ENCODE measurements at places on chromosomes 4 and X.

GRCh38 chr4:15774020-15774420 is 4.1 kb upstream of the CD38 start:
- DNase-seq: no peak

DNA sequence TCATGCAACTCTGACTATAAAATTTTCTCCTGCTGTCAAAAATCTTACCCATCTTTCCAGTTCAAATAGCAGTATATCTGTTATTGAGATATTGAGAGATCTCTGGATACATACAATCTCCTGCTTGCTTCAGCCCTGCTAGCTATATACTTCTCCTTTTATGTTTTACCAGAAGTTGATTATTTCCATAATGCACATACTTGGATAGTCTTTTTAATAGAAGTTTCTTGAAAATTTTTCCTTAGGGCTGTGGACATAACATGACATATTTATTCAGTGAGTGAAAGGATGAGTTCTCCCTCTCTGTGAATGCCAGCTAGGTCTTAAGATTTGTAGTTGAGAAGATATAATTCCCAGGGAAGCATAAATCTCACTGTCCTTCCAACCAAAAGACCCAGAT is 234.1 kb upstream of the NR3C2 start:
- DNase-seq: no peak

GRCh38 chr4:149719806-149720205 is 95.8 kb downstream of the IQCM start:
- DNase-seq: no peak

DNA sequence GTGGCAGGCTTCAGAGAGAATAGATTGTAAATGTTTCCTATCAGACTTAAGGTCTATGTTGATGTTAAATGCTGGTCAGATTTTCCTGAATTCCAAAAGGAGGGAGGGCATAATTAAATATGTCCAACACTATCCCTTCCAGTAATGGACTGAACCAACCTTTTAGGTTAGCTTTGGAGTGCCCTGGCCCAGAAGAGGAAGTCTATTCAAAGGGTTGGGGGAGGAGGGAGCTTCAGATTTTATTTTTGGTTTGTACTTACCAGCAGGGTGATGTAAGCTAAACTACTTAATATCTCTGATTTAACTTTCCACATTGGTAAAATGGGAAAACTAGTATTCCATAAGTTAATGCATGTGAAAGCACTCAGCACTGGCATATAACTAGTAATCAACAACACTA is 91.1 kb downstream of the RBM46 start:
- DNase-seq: no peak

DNA sequence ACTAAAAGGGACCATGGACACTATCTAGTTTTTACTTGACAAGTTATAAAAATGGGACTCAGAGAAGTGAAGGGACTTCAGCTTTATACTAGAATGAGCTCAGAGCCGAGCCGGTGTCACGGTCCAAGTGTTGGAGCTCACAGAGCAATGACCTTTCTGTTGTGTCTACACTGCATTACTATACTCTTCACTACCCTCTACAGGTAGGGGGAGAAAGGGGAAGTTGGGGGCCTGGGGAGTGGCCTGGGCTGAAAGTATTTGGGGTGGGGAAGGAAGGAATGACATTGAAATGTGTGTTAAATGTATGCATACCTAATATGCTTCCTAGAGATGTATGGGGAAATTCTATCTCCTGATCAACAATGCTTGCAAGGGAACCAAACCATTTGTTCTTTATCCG is 48.8 kb upstream of the HHIP start:
- DNase-seq: no peak

DNA sequence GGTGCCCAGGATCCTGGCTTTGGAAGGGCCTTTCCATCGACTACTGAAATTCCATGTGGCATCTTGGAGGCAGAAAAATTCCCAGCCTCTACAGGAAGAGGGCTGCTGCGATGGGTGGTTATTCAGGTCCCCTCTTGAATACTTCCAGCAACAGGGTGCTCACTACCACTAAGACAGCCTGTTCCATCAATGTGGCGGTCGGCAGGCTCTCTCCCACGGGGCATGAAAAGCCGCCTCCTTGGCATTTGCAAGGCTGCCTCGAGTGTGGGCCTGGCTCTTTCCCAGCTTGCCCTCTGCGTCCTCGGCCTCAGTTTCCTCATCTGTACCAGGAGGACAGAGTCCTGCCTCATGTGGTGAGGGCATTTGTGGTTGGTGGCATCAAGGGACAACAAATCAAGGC is 62.4 kb downstream of the ADRA2C start:
- DNase-seq: no peak

GRCh38 chr4:113445286-113445685 is 316.3 kb downstream of the CAMK2D start:
- no peak for DNase-seq

GRCh38 chrX:78946178-78946931 is 1.2 kb downstream of the P2RY10 start:
- no peak for DNase-seq

DNA sequence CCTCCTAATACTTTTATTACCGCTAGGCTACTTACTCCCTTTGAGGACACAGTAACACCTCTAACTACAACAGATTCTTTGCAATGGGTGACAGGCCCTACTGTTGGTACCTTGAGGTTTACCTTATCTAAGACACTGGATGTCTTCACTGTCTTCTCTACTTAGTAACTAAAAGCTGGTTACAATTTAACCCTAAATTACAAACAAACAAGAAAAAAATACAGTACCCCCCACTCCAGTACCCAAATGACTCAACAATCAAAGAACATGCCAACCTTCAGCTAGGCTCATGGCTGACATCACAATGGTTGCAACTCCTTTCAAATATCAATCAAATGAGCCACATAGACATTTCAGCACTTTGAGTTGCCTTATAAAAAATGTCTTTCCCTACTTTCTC is 198.0 kb downstream of the GUCY2F start:
- no peak for DNase-seq

GRCh38 chrX:151921866-151922265 is 9.2 kb downstream of the MAGEA4 start:
- DNase-seq: no peak

DNA sequence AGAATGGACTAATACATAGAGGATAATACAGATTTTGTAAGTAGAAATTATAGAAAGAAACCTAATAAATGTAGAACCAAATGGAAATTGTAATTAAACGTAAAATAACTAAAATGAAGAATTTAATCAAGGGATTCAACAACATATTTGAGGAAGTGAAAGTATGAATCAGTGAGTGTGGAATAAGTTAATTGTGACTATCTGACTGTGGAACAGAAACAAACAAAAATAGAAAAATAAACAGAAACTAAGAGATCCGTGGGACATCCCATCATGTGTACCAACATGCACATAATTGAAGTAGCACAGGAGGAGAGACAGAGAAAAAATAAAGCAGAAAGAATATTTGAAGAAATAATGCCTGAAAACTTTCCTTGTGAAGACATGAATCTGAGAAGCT is 208.6 kb upstream of the TACR3 start:
- DNase-seq: no peak

DNA sequence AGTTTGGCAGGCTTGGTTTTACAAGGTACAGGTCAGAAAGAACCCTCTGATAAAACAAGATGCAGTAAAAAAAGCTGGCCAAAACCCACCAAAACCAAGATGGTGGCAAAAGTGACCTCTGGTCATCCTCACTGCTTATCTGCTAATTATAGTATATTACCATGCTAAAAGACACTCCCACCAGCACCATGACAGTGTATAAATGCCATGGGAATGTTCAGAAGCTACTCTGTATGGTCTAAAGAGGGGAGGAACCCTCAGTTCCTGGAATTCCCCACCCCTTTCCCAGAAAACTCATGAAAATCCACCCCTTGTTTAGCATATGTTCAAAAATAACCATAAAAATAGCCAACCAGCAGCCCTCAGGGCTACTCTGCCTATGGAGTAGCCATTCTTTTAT is 38.1 kb upstream of the CXCL13 start:
- no peak for DNase-seq

GRCh38 chrX:125137521-125137920 is 182.2 kb upstream of the TEX13C start:
- no peak for DNase-seq

- no peak for DNase-seq
Measured at GRCh38 chr4:54516556-54517215, 141.1 kb upstream of the KIT start.

DNA sequence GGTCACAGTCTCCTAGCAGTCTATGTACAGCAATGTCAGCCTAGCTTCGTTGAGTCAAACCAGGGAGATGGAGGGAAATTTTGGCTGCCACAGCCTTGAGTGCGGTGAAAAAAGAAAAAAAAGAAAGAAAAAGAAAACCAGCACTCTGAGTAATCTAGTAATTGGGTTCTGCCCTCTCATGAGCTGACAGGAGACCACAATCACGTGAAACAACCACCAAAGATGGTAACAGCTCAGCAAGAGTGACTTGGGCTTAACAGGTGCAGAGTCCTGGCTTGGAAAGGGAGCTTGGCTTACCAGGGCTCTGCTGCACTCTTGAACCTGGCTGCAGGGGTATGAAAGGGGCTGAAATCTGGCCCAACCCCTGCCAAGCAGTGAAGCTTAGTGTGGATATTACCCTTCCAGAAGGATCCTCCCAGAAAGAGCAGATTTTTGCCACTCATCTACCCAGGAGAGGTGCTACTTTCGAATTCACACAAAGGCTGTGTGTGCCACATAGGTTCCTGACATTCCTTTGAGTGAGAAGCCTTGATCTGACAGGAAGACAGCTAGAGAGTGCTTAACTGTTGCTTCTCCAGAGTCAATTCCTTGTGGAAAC is 350.3 kb downstream of the PTTG2 start:
- no peak for DNase-seq

GRCh38 chr4:76492055-76492454 is 57.0 kb downstream of the SHROOM3 start:
- DNase-seq: no peak

DNA sequence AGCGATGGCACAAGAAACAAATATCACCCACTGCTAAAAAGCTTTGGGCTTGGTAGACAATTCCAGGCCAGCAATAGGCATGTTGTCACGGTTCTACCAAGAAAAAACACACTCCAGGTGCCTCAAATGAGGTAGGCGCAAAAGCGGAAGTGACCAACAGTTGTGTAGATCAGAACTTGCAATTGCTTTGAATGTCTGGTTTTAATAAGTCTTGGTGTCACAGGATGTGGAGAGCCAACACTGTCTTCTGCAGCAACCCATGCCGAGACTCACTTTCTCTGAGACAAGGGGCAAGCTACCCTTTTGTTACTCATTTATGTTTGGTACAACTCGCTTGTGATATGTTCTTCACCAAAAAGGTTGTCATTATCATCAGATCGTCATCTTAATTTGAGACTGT is 188.8 kb downstream of the HS6ST2 start:
- DNase-seq: no peak

GRCh38 chrX:9515489-9515888 is 50.6 kb downstream of the TBL1X start:
- no peak for DNase-seq

DNA sequence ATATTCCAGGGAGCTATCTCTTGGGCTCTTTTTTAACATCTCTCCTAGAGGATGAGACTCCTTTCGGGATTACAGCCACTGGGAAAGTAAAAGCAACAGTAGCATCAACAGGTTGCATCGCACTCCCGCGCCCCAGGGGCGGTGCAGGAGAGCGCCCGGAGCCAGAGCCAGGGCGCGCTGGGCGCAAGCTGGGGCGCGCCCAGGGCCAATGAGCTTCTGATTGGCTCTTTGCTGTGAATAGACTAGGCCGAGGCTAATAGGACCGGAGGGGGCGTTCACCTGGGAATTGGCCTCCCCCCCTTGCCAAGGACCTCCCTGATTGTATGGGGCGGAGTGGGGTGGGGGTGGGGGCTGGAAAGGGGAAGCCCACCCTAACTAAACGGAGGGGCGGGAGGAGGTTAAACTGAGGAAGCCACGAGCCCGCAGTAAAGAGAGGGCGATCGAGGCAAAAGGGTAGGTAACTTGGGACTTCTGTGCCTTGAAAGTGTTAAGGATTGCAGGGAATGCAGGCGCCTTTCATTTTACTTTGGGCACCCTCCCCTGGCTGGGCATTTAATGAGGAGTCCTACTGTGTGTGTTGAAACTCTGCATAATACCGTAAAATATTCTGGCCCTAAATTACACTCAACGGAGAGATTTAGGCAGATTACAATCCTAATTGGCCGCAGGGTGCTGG is 1.1 kb upstream of the ATOH1 start:
- no peak for DNase-seq

GRCh38 chr4:164379694-164380093 is 374.2 kb upstream of the SMIM31 start:
- no peak for DNase-seq

GRCh38 chrX:70253377-70254062 is 6.5 kb downstream of the P2RY4 start:
- DNase-seq: no peak

- DNase-seq: no peak
Measured at GRCh38 chr4:15894921-15895916, 43.3 kb downstream of the FGFBP1 start.

- DNase-seq: no peak
Measured at GRCh38 chr4:110611968-110612447, 10.9 kb downstream of the PITX2 start.

DNA sequence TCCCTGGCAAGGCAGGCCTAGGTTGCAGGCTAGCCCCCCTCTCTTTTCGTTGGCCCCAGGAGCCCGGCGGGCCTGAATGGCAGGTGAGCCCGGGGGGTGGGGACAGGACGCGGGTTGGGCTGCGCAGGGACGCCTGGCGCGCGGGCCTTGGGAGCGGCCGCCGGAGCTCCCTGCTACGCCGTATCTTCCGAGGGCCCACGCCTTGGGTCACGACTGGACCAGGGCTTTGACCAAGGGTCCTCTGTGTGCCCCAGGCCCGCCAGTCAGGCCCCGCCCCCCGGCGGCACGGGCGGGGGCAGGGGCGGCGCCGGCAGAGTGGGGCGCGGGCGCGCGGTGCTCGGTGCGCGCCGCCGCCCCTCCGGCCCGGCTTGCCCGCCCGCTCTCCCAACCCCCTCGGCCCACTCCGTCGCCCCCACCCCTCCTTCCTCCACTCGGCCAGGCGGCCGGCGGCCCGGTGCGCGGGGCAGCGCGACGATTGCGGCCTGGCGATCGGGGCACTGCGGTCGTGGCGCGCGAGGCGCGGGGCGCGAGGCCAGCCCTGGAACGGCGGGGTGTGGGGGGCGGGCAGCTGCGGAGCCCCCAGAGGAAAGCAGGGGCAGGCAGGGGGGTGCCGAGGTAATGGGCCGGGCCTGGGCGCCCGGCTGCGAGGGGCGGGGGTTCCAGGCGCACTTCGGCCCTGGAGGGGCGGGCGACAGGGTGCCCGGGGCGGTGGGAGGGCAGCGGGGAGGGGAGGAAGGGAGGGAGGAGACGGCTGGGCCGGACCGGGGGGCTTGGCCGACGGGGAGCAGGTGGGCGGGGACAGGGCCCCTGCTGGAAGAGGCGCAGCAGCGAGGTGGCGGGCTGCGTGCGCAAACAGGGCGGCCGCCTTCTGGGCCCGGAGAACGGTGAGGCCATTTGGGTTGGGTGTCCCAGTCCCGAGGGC is at the start of gene PRRG3:
Gene PRRG3, plus strand, starts transcription at position 798 of the 922 bp plus-strand sequence. CDS start 3,357 bp downstream, outside the sequence.
- DNase-seq: no peak

DNA sequence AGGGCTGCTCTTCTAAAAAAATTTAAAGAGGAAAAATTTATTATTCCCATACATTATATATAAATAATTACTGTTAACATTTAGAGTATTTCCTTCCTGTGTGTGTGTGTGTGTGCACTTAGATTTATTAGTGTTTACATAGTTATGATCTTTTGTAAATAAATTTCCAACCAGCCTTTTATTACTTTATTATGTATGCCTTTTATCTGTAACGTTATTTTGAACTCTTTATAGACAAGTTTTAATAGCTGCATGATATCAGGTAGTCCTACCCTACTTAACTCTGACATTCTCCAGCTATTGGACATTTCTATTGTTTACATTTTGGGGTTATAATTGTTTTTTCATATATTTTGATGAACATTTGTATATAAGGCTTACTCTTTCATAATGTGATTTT is 8.8 kb downstream of the THAP9 start:
- no peak for DNase-seq

- no peak for DNase-seq
Measured at GRCh38 chr4:172946503-172946902, 222.1 kb upstream of the GALNT7 start.

All from AG04450 (cell line).